Activated CD8-positive, alpha-beta memory T cell treated with anti-CD3 and anti-CD28 coated beads for 1 hour (primary cell): ENCODE measurements at places on chromosomes 6 and 20.

DNA sequence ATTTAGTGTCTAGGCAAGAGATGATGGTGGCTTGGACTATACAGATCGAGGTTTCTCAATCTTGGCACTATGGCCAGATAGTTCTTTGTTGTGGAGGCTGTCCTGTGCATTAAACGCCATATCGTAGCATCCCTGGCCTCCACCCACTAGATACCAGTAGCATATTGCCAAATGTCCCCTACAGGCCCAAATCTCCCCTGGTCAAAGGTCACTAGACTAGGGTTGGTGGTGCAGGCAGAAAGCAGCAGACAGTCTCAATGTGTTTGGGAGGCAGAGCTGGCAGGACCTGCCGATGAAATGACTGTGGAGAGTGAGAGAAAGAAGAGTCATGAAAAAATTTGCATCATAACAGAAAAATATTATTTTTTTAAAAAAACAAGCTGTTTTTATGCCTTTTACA, 63.0 kb downstream of the TRAM2 start:
- no peak for DNase-seq

GRCh38 chr6:150304429-150304828, 64.4 kb upstream of the IYD start:
- no peak for DNase-seq

DNA sequence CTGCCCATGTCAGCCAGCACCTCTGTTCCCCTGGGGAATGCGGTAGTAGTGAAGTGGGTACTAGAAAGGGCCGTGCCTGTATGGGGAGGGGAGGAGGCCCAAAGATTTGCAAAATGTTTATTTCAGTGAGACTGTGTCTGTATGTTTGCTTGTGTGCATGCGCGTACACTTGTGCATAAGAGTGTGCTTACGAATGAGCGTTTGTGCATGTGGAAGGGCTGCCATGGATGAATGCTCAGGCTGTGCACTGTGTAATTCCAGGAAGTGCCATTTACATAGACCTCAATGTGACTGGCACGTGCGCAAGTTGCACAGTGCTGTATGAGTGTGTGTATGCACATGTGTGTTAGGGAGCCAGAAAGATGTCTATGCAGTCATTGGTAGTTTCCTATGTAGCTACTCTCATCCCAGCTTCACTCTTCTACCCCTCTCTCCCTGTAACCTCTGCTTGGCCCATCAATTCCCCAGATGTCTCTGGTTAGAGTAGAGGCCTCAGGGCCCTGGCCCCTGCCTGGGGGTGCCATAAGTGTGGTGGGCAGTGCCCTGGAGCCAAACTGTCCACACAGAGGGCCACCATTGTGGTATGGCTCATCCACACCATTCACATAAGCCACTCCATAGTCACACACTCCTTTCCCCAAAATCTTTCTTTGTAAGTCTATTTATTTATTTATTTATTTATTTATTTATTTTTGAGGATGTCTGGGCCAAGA, 26.8 kb upstream of the SLC22A7 start:
- no peak for DNase-seq

DNA sequence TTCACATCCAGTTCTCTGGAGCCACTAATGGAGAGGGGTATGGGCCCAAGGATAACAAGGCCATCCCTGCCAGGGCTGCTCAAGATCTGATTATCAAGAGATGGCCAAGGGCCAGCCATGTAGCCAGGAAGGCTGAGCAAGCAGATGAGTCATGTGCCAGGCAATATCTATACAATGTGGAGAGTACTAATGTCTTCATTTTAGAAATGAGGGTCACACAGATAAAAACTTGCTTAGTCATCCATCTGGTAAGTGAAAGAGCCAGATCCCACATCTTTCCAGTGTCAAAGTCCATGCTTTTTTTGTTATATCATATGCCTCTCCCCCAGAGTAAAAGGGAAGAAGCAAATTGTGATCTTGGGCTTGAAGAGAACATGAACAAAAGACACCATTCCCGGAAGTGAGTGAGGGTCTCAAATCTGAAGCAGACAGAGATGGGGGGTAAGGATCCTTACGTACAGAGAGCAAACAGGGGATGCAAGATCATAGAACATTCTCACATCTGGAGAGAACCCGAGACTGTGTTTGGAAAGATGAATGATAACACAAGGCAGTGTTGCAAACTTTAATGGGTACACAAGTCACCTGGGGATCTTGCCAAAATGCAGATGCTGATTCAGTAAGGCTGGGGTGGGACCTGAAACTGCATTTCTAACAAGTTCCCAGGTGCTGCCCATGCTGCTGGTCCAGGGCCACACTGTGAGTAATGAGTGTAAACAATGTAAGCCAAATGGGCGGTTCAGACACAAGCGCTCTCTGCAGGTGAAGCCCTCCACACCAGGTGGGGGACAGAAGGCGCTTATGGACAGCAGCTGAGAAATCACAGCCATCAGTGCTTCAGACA, 20.0 kb upstream of the GSTA3 start:
- DNase-seq = no peak

GRCh38 chr6:131868836-131869235, 61.0 kb downstream of the ENPP1 start:
- no peak for DNase-seq

- no peak for DNase-seq
Measured at GRCh38 chr6:156957931-156958547, 180.9 kb downstream of the ARID1B start.

- no peak for DNase-seq
Measured at GRCh38 chr20:20606050-20606449, 106.4 kb downstream of the RALGAPA2 start.

DNA sequence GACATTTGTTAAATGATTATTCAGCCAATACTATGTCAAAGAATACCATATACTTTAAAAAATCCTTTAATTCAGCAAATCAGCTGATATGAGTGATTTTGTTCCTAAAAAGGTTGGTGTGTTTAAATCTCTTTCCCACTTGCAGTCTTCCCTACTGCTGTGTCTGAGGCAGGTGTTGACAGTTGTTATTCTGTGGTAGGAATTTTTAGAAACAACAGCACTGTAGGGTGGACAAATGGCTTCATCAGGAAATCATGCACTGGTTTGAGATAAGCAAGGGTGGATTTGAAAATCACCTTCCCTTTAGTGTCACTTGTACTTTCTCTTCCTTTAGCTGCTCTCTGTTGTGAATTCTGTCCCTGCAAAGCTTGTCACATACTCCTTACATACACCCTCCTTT, 213.7 kb upstream of the SGK1 start:
- no peak for DNase-seq

DNA sequence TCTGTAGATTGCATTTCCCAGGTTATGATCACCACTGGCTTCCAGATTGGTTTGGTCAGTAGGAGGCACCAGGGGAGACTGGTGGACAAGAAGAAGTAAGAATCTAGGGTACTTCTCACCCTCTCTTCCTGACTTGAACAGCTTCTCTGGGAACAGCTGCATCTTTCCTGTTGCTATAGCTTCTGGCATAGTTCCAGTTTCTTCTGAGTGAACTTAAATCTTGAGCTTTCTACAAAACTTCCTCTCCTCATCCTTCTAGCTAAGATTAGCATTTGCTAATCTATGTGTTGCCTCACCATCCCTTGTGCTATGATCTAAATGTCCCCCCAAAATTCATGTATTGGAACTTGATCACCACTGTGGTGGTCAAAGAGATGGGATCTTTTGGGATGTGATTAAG, 724.6 kb downstream of the UTRN start:
- no peak for DNase-seq

- no peak for DNase-seq
Measured at GRCh38 chr6:157660414-157660813, 162.6 kb upstream of the SNX9 start.

DNA sequence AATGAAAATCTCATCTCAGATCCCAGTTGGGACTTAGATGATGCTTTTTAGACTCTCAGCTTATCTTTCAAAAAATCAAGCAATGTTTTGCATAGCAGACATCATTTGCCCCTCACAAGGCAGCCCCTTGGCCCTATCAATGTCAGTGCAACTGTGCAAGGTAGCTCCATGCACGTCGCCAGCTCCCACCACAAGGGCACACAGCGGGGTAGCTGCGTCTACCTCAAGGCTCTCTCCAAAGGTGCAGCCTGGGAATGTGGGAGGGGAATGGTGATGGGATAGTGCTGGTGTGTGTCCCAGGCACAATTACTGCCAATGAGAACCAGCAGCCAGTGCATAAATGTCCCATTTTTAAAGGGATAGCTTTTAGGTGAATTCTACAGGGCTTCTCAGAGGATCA, 137.5 kb upstream of the SYNDIG1 start:
- DNase-seq = no peak

- DNase-seq = no peak
Measured at GRCh38 chr6:47117314-47117713, 75.2 kb upstream of the ADGRF1 start.

DNA sequence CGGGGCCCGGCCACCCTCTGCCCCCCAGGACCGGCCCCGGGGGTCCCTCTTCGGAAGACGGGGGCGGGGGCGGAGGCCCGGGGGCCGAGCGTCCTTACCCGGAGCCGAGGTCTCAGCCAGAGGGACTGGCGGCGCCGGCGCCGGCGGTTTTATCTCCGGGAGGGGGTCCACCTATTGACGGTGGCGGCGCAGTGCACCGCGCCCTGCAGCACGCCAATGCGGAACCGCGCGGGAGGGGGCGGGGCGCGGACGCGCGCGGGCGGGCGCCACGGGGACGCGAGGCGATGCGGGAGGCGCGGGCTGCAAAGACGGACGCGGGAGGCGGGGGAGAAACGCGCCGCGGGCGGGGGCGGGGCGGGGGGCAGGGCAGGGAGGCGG, at the start of gene EEF1A2:
EEF1A2 (minus strand) TSS at position 124 of the 378 bp plus-strand sequence. CDS start 1,320 bp downstream, outside the sequence.
- peak; percentile 37 for DNase-seq

DNA sequence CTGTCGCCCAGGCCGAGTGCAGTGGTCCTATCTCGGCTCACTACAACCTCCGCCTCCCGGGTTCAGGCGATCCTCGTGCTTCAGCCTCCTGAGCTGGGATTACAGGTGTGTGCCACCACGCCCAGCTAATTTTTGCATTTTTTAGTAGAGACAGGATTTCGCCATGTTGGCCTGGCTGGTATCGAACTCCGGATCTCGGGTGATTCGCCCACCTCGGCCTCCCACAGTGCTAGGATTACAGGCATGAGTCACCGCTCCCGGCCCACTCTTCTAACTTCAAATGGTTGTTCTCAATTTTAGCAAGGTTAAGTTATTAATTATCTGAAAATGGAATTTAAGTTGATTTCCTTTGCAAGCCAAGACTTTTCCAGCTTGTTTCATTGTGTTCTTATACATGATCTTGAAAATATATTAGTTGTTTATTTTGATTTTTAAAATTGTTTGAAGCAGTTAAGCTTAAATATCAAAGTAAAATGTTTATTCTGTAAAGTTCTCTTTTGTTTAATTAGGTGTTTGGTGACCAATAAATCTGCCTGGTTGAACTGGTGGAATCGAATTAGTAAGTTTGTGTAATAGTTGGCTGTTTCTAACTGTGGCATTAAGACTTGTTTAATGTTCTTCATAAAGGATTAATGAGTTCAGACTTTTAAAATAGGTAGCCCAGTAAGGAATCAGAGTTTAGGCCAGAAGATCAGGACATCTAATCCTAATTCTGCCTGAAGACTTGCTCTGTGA, 2.3 kb downstream of the PM20D2 start:
- no peak for DNase-seq
